ENCODE measurements at places on chromosomes 4 and X.

DNA sequence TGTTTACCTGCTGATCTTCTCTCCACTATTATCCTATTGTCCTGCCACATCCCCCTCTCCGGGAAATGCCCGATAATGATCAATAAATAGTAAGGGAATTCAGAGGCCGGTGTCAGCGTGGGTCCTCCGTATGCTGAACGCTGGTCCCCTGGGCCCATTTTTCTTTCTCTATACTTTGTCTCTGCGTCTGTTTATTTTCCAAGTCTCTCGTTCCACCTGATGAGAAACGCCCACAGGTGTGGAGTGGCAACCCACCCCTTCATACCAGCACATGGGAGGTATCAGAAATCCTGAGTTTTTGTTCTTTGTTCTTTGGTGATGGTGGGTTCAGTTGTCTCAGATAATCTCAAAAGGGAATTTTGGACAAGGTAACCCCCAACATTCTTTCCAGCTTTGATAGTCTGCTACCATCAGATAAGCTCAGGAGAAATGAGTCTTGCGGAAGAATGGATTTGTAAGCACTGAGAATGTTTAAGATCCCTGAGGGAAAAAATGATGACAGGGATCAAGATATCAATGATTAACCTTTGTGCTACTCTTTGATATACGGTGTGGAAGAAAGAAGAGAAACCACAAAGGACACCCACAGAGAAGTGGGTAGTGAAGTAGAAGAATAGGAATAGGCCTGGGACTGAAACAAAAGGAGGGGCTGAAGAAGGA lies 117.9 kb downstream of the CEP44 start:
- H3K36me3 ChIP-seq, result no peaks in the 10 kb centered on the region
- no peaks in the 10 kb centered on the region for H3K27me3 ChIP-seq
- H3K4me1 ChIP-seq, result no peaks in the 10 kb centered on the region
- no peak overlapping the region for H3K4me3 ChIP-seq

- H3K4me1 ChIP-seq, result no peaks in the 10 kb centered on the region
- H3K27ac ChIP-seq, result no peak overlapping the region
- H3K27me3 ChIP-seq, result no peaks in the 10 kb centered on the region
- no peaks in the 10 kb centered on the region for H3K36me3 ChIP-seq
These were observed 25.7 kb upstream of the HS6ST2 start for GRCh38 chrX:132984058-132984650.

- H3K4me1 ChIP-seq, result peaks cover 5% of the 10 kb centered on the region
- H3K4me3 ChIP-seq, result no peak overlapping the region
- H3K27ac ChIP-seq, result no peak overlapping the region
- no peaks in the 10 kb centered on the region for H3K27me3 ChIP-seq
These were observed 7.2 kb upstream of the IDS start for GRCh38 chrX:149512225-149512885.

- H3K4me3 ChIP-seq, result no peak overlapping the region
- peaks cover 22% of the 10 kb centered on the region for H3K4me1 ChIP-seq
These were observed 988 bp upstream of the SRD5A3 start for GRCh38 chr4:55345054-55345453.

DNA sequence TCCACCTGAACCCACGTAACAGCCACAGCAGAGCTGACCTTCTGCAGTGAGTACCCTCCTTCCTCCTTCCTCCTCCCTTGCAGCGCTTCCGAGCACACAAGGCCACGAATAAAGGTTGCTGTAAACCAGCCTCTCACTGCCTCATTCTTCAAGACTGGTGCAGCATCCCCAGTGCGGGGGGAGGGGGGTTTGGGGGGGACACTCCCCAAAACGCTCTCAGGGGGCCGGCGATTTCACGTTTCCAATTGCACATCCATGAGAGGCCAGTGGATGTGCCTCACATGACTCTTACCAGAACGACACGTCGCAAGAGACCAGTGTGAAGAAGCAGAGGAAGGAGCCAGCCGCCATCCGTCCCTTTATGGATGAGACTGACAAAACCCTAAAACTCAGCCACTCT lies 5.2 kb downstream of the DHRSX start:
- H3K27me3 ChIP-seq, result no peaks in the 10 kb centered on the region
- no peak overlapping the region for H3K27ac ChIP-seq
- H3K36me3 ChIP-seq, result no peaks in the 10 kb centered on the region

- H3K4me1 ChIP-seq, result peaks cover 21% of the 10 kb centered on the region
- DNase-seq, result peak; percentile 70
- H3K36me3 ChIP-seq, result no peaks in the 10 kb centered on the region
- H3K27ac ChIP-seq, result no peak overlapping the region
These were observed 81.8 kb downstream of the FRYL start for GRCh38 chr4:48698029-48698971.

- DNase-seq, result no peak
- no peaks in the 10 kb centered on the region for H3K27me3 ChIP-seq
- no peak overlapping the region for H3K27ac ChIP-seq
- H3K4me3 ChIP-seq, result no peak overlapping the region
These were observed 55.5 kb upstream of the TENM3 start for GRCh38 chr4:182187674-182188073.

DNA sequence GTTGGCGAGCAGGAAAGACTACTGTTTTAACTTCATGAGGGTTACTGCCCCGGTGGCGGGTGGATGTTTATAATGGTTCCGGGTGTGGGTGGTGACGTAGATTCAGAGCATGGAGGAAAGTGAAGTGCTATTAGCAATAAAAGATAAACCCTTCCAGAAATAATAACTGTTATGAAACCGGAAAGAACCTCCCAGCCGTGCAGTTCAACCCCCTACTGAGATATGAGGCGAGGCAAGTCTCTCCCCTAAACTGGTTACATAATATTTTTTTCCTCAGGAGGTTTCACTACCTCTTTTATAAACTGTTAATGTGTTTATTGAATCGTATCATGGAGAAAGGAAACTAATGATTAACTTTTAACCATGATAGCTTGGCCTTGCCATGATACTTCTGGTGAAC lies 33.9 kb upstream of the STIM2 start:
- no peaks in the 10 kb centered on the region for H3K36me3 ChIP-seq
- no peak overlapping the region for H3K4me3 ChIP-seq
- H3K27me3 ChIP-seq, result no peaks in the 10 kb centered on the region
- H3K27ac ChIP-seq, result peak overlapping the region; percentile 59

DNA sequence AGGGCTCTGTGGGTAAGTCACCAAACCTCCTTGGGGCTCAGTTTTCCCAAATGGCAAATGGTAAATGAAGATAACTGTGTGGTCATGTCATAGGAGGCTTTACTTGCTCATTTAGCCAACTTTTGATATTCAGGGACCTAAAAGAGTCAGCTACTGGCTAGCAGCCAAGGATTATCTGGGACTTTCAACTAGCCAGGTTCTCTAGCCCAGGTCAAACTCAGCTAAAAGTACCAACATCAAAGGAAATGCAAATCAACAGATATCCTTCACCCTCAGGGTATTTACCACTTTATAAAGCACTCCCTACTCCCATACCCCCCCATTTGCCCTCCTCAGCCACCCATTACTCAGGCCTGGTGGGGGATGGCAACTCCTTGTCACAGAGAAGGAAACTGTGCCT lies 7.5 kb downstream of the AMER1 start:
- H3K27me3 ChIP-seq, result no peaks in the 10 kb centered on the region
- no peak overlapping the region for H3K27ac ChIP-seq
- H3K4me3 ChIP-seq, result no peak overlapping the region
- peaks cover 19% of the 10 kb centered on the region for H3K4me1 ChIP-seq

Data from body of pancreas (tissue), 4 donors.